ENCODE measurements at places on chromosomes 2 and 18.

GRCh38 chr2:95292623-95293260 is 4.4 kb upstream of the KCNIP3 start:
- DNase-seq: no peak

- DNase-seq: no peak
Observed at GRCh38 chr18:26448714-26449159, 99.6 kb downstream of the KCTD1 start.

DNA sequence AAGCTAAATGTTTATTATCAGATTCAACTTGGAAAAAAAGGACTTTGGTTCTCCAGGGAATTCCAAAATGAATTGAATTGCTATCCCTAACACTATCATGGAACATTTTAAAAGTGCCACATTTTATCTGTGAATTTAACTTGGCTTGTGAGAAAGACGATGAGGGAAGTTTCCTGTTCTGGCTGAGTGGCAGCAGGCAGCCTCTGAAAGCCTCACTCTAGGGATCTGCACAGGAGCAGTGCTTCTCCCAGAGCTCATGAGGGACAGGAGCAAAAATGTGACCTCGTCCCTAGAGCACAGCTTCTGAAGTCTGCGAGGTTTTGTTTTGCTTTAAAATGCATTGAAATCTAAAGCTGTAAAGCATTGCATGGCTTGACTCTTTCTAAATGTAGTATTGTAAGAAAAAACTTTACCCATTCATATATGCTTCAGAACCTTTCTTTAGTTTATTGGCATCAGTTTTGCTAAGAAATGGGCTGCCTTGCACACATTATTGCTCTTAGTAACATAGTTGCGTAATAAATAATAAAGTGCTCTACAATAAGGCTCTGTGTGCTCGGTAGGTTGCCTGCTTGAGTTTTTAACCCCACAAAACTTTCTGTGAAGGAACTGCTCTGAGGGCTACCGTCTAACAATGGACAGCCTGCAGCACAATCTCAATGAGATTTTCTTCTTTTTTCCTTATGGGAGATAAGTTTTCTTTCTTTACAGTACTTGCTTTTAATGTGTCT is 136.2 kb upstream of the CDCA7 start:
- DNase-seq: no peak

DNA sequence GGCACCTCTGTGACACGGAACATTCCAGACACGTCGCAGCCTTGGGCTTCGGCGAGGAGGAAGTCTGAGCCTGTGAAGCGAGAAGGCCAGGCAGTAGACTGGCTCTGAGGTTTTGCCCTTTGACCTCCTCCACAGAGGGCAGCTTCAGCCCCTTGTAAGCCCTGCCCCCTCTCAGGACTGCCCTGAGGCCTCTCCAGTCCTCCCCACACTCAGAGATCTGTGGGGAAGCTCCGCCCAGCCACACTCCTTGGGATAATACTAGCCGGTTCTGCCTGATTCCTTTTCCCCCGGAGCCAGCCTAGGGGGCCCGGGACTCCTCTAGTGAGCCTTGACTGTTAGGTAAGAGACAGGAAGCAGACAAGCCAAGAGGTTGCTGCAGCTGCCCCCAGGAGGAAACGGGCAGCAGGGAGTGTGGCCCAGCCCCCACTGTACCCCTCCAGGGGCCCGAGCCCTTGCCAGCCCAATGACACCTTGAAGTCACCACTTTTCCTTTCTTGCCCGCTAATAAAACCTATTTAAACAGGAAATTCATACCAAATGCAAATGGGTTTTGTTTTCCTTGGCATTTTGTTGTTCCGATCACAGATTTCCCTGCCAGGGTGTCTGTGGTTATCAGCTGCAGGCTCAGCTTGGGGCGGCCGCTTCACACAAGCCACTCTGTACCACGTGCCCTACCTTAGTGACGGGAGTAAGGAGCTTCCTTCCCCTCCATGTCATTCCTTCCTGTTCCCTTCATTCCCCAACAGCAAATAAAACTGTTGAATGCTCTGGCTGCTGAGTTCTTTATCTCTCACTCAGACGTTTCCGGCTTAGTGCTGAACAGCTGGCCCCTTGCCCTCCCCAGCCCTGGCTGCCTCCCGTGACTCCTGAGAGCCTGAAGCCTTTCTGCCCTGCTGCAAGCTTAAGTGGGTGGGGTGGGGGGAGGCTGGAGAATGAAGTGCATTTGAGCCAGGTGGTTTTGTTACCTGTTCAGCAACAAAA is 124.7 kb downstream of the CABLES1 start:
- peak; percentile 68 for DNase-seq

GRCh38 chr18:79940814-79941472 is 10.5 kb downstream of the SLC66A2 start:
- peak; percentile 8 for DNase-seq
